ENCODE measurements at places on chromosomes 5 and 9.

DNA sequence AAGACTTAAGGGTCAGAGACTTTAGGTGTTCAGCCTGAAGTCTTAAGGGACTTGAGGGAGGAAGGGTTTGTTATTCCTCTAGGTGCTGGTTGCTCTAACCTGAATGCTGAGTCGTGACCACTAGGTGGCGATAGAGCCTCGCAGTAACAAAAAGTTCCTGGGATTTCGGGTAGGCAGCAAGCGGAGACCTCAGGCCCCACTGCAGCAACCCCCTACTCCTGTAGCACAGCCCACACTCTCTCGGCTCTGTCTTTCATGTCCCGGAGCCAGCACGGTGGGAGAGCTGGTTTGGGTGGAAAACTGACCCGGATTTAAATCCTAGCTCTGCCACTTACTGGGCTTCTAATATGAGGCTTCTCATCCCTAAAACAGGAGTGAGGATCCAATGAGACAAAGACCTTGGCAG, 100.3 kb upstream of the PANK3 start:
- DNase-seq: peak; percentile 64

DNA sequence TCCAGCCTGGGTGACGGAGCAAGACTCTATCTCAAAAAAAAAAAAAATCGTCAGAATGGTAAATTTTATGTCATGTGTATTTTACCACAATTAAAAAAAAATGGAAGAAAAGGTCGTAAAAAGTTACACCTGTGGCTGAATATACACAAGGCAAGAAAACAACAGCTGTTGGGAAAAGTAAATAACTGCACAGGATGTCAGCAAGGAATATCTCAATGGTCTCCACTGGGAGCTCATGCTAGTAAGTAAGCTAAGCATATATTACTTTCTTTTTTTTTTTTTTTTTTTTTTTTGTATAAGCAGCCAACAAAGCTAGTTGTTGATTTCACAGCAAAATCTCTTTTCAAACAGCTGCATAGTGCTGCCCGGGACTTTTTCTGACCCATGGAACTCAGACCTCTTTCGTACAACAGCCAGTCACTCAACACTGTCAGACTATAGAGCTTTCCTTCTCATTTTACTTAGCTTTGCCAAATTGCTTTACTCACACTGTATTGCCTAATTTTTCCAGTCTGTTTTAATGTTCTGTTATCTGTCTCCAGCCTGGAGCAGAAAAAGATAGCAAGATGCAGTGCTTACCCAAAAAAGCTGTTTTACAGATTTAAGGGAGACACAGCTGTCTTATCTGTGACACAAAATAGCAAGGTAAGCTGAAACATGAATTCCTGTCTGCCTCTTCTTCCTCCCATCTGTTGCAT, 175.9 kb downstream of the ENC1 start:
- peak; percentile 48 for DNase-seq

GRCh38 chr9:134377976-134378375, 51.7 kb downstream of the RXRA start:
- DNase-seq: no peak

- DNase-seq: no peak
These were observed 497.4 kb upstream of the CCNG1 start for GRCh38 chr5:162939991-162940390.

DNA sequence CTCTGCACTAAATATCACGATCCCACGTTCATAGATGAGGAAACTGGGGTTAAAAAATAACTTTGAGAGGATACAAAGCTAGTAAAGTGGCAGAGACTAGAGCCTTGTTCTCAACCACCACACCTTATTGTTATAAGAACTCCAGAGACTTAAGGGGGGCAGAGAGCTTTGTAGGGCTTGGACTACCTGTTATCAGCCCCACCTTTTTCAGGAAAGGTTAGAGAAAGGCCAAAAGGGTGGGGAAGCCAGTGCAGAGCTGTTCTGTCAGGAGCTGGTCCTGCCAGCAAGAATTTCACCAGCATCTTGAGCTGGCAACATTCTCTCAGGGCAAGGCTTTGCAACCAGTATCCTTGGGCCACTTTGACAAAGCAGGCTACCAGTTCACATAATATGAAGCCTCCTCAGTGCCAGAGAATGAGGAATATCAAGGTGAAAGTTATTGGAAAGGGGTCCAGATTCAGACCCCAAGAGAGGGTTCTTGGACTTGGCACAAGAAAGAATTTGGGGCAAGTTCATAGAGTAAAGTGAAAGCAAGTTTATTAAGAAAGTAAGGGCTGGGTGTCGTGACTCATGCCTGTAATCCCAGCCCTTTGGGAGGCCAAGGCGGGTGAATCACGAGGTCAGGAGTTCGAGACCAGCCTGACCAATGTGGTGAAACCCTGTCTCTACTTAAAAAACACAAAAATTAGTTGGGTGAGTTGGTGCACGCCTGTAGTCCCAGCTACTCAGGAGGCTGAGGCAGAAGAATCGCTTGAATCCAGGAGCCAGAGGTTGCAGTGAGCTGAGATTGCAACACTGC, 66.2 kb upstream of the CLINT1 start:
- DNase-seq: no peak

GRCh38 chr9:113708821-113709713, 167.0 kb upstream of the ZNF618 start:
- DNase-seq: no peak

GRCh38 chr5:181058786-181059296, 18.8 kb downstream of the BTNL9 start:
- no peak for DNase-seq

- no peak for DNase-seq
These were observed 39.7 kb upstream of the SPRY4 start for GRCh38 chr5:142364251-142365145.

GRCh38 chr9:129720865-129721545, 31.8 kb downstream of the PTGES start:
- DNase-seq: peak; percentile 56

DNA sequence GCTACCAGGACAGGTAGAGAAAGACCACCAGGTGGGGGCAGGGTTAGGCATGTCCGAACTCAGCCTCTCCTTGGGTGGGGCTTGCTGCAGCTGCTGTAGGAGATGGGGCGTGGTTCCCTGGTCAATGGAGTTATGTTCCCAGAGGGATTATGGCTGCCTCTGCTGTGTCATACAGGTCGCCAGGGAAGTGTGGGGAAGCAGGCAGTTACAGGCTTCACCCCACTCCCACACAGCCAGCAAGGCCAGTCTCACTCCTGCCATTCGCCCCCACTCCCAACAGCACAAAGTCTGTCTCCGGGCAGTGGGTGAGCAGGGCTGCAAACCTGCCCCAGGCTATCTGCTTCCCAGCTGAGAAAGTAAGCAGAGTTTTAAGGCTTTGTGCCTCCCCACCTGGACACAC, 20.0 kb upstream of the CEP72 start:
- no peak for DNase-seq

DNA sequence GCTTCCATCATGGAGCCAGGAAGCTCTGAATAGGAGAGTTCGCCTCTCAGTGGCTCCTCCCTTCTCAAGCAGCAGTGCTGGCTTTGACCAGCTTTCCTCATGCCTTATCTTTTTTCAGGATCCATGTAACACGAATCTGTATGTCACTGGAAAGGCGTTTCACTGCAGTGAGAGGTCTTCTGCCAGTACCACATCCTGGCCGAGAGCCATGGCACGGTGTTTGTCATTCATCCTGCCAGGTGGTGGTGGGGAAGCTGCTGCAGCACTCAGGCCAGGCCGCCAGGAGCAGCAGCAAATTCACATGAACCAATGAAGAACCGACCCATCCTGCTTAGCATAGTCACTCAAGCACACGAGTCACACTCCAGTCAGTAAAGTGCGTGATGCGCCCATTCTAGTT, 179.0 kb downstream of the FANCC start:
- DNase-seq: no peak

- no peak for DNase-seq
These were observed 7.1 kb upstream of the NANS start for GRCh38 chr9:98049288-98050072.

DNA sequence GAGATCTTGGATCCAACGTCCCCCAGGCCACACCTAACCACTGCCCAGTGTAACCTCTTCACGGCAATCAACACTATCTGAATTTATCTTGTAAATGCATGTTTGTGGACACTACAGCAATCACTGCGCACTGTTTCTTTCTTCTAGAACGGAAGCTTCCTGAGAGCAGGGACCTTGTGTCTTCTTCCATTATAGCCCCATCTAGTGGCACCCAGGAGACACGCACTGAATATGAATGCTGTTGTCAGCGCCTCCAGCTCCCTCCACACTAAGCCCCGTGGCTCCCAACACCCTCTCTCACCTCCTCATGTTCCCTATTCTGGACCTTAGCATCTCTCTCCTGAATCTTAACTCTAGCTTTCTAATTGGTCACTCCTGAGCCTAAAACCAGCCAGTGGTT, 72.7 kb downstream of the SMIM23 start:
- peak; percentile 21 for DNase-seq

- DNase-seq: peak; percentile 87
These were observed at the start of gene MCIDAS for GRCh38 chr5:55226934-55227663. MCIDAS (minus strand) TSS chr5:55227315; CDS start chr5:55227138, 177 bp downstream.

GRCh38 chr5:65738305-65738704, 16.3 kb downstream of the NLN start:
- DNase-seq: no peak

- DNase-seq: no peak
These were observed 6.2 kb downstream of the SVEP1 start for GRCh38 chr9:110573305-110573704.

GRCh38 chr9:95880021-95880690, 4.7 kb downstream of the ERCC6L2 start:
- DNase-seq: no peak

DNA sequence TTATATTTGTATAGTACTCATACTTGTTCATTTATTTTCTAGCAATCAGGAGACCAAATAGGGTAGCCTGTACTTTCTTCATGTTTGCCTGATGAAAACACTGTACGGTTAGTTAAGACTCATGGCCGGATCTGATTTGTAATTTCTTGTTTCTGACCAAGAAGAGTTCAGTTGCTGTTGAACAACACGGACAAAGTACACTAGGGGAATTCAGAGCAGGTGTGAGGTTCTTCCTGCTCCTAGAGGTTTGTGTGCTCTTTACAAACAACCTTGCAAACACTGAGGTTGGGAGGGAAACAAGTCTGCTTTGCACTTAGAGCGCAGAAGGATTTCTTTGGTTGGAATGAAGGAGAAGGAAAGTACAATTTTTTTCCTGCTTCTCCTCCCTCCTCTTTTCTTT, 69.7 kb downstream of the TRIO start:
- DNase-seq: peak; percentile 70

DNA sequence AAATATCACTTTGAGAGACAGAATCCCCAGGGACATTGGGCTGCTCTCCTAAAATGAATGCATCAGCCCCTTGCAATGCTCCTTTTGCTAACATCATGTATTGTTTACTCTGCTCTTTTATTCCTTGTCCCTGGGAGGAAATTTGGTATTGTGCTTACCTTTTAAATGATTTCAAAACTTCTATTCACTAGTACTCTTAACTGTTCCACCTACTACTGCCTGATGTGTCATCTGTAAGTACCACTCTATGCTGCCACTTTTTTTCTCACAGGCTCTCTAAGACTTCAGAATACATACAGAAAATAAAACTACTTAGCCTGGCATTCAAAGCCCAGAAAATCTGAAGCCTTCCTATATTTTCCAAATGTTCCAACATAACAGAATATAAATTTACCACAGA, 667.2 kb downstream of the BRINP1 start:
- DNase-seq: no peak

DNA sequence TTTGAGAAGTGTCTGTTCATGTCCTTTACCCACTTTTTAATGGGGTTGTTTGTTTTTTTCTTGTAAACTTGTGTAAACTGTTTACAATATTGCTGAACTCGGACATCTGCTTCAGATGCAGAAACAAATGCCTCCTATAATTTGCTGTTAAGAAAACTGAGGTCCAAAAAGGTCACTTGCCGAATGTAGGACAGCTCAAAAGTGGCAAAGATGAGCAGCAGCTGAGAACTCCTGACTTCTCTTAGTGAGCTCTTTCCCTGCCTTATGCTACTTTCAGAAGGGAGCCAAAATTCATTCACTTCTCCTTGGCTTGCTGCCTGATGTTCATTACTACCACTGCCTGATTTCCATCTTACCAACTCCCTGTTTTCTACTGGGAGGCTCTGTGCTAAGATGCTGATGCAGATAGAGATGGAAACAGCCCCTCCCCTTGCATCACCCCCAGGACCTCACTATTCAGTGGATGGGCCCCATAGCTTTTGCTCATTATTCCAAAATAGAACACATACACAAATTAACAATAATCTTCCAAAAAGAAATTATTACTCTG, 60.1 kb downstream of the SEMA6A start:
- DNase-seq: no peak

GRCh38 chr9:71487061-71487460, 281.3 kb downstream of the CEMIP2 start:
- peak; percentile 7 for DNase-seq

GRCh38 chr9:37995961-37996818, 72.8 kb downstream of the SHB start:
- no peak for DNase-seq

- DNase-seq: no peak
These were observed 8.1 kb upstream of the RAD23B start for GRCh38 chr9:107274953-107275422.

- DNase-seq: no peak
These were observed 117.6 kb upstream of the S1PR3 start for GRCh38 chr9:88873635-88874034.

GRCh38 chr5:177194268-177194667, 60.7 kb downstream of the NSD1 start:
- no peak for DNase-seq

GRCh38 chr9:5579881-5580280, 49.0 kb upstream of the RIC1 start:
- no peak for DNase-seq

GRCh38 chr5:72505539-72506157, 1.6 kb downstream of the ZNF366 start:
- no peak for DNase-seq

DNA sequence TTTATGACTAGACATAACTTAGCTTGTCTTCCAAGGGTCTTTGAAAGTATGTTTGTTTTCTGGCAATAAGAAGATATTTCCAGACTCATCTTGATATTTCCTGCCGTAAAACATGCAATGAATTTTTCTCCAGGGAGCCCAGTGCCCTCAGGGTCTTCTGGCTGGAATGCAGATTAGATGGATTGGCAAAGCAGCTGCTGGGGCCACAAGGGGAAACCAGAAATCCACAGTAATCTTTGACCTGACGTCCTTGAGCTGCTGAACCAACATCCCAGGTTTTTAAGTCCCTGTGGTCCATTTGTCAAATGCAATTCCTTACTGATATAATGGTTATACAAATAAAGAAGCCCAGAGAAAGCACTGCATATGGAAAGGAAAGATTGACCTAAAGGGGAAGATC, 93.0 kb downstream of the THBS4 start:
- no peak for DNase-seq

- no peak for DNase-seq
These were observed 3.9 kb downstream of the CDKN2B start for GRCh38 chr9:22005021-22005701.

DNA sequence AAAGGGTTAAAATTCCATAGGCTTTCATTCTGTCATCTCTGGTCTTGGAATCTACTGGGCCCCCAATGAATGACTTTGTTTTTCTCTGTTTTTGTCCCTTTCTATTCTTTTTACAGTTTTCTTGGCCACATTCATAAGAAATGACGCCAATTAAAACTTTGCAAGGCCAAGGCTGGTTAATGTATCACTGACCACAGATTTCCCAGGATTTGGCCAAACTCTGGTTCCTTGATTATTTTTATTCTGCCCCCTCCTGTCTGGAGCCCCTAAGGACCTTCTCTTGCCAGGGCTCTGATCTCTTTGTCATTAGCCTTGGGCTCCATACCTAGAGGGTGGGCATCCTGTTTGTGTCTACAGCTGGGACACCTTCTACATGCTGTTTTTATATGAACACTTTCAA, 388.9 kb upstream of the PAPPA start:
- DNase-seq: no peak

Data from RPMI8226 (cell line).